ENCODE measurements at places on chromosomes 7 and 10. TPM values are rescaled to one million over a fixed set of nuclear protein-coding genes. Genes with fewer than 3 reads are reported as not detected.

Gene SPAM1
- not detected for total RNA-seq

DNA sequence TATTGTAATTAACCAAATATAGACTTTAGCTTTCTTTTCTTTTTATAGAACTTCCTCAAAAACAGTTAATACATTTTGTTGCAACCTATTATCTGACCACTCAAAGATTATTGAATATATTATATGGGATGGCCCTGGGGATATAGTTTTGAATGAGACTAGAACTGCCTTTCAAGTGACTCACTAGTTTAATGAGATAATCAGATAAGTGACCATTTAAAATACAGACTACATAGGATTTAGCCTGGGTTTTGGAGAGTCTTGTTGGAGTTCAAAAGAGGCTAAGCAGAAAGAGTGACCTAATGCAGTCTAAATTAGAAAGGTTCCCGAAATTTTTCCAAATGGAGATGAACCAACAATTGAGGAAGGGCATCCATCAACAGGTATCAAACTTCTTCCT lies 305.2 kb upstream of the ETV1 start:
- H3K4me1 ChIP-seq, result peaks cover 10% of the 10 kb centered on the region
- no peaks in the 10 kb centered on the region for H3K36me3 ChIP-seq
- no peak overlapping the region for H3K4me3 ChIP-seq
- DNase-seq, result no peak
- no peaks in the 10 kb centered on the region for H3K27me3 ChIP-seq

Gene DNMBP
- total RNA-seq, result 31.2 TPM

DNA sequence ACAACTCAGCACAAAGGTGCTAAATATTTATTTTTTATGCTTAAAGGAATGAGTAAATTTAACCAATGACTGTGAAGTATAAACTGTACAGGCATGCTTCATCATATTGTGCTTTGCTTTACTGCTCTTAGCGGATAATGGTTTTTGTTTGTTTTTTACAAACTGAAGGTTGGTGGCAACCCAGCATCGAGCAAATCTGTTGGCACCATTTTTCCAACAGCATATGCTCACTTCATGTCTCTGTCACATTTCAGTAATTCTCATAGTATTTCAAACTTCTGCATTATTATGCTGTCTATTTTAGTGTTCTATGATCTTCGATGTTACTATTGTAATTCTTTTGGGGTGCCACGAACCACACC lies 22.8 kb downstream of the BRAF start:
- no peaks in the 10 kb centered on the region for H3K36me3 ChIP-seq
- no peaks in the 10 kb centered on the region for H3K27me3 ChIP-seq
- H3K27ac ChIP-seq, result no peak overlapping the region
- no peak for DNase-seq

DNA sequence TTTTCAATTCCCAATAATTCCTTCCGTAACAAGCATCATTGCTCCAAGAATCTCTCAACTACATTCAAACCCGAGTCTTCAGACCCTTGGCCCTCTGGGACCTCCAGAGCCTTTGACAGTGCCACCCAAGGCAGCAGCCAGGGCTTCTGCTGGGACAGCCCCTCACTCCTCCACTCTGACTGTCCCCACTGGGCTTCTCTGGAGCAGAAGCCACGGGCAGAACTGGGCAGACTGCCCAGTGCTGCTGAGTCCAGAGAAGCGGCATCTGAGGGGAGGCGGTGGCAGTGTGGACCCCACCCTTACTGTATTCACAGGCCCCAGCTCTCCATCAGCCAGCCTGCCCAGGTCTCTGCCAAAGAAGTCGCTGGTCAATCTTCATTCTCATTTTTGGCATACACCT lies 8.8 kb downstream of the CYREN start:
- no peak overlapping the region for H3K27ac ChIP-seq
- H3K27me3 ChIP-seq, result no peaks in the 10 kb centered on the region
- peaks cover 14% of the 10 kb centered on the region for H3K36me3 ChIP-seq
- peaks cover 23% of the 10 kb centered on the region for H3K4me1 ChIP-seq

GRCh38 chr7:101953248-101953819 lies 135.9 kb downstream of the CUX1 start:
- H3K27me3 ChIP-seq, result no peaks in the 10 kb centered on the region
- no peak for DNase-seq
- peaks cover 28% of the 10 kb centered on the region for H3K4me1 ChIP-seq
- H3K27ac ChIP-seq, result peak overlapping the region; percentile 35
